GM13976 (cell line): ENCODE measurements at places on chromosomes 1 and 21.
A peak's percentile ranks its signal among the peaks of the same experiment; 100 is the strongest.

GRCh38 chr1:30600258-30600657 lies 123.1 kb downstream of the MATN1 start:
- DNase-seq = no peak

DNA sequence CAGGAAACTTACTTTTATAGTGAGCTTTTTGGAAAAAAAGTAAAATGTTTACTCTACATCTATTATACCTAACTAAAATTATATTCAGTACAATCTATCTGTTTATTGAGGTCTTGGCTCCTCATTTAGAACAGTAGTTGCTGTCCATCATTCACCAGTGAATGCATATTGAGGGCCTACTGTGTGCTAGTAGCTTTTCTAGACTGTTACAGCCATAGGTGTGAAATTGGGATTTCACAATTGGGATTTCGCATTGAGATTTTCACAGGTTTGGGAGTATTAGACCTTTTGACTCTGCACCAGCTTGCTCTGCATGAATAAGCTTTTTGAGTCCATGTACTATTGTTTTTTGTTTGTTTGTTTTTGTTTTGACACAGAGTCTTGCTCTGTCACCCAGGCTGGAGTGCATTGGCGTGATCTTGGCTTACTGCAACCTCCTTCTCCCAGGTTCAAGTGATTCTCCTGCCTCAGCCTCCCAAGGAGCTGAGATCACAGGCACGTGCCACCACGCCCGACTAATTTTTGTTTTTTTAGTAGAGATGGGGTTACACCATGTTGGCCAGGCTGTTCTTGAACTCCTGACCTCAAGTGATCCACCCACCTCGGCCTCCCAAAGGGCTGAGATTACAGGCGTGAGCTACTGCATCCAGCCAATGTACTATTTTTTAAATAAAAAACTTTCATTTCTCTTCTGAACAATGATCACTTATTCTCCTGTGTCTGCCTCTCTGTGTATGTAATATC lies 47.2 kb upstream of the ERRFI1 start:
- DNase-seq = no peak

DNA sequence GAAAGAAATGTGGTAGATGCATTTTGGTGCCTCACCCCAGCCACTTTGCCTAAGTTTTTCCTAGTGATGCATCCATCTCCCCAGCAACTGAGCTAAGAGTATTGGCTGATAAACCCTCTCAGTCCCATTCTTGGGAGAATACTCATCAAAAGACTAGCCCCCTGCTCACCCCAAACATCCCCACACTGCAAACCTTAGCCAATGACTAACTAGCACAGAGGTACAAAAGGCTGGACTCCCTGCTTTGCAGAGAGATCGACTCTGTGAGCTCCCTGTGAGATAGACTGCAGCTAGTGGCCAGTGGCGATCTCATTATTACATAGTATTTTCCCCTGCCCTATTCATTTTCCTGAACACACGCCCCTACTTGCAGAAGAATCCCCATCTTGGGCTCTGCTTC lies 155.3 kb downstream of the HHIPL2 start:
- DNase-seq = no peak

- no peak for DNase-seq
Observed at GRCh38 chr1:61757950-61758349, 15.7 kb downstream of the PATJ start.

- DNase-seq = no peak
Observed at GRCh38 chr1:185448591-185449186, 131.6 kb upstream of the IVNS1ABP start.

DNA sequence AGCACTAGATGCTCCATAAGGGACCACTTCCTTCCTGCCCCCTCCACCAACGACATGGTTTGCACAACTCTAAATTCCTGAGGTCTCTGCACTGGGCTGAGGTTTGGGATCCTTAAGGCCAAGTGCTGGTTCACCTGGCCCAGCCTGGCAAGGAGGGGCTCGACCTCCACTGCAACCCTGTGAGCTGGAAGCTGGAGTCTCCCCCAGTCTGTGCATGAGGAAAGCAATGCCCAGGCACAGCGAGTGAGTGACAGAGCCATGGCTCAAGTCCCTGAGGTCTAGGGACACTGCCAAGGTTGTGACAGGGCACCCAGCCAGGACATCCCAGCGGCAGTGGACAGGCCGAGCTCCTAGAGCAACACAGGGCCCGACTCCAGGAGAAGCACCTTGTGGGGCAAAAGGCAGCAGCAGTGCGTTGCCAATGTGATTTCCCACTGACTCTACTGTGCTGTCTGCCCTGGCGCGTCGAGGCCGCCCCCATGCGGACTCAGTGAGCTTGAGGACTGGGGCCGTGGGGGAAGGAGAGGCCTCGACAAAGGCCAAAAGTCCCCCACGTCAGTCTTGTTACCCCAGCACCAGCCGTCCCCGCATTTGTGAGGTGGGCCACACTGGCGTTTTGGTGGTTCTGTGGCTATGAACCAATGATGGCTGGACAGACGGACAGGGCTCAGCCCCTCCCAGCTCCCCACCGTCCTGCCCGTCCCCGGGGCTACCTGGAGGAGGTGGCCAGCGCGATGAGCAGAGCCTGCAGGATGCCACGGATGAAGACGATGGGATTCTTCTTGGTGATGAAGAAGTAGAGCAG lies 30.0 kb downstream of the PODN start:
- no peak for DNase-seq

DNA sequence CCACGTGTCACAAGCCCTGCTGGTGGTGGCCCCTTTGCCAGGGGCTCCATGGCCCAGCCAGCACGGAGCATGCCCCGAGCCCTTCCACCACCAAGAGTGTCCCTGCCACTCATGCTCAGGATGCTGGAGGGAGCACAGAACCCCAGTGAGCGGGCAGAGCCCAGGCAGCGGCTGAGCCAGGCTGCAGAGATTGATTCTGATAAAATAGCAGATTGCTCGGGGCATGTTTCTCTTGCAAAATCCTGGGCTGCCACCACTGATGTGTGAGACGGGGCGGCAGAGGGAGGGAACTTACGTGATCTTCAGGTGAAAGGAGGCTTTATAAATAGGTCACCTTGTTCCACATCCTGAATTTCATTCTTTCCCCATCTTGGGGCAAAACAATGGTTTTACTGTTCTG lies 53.2 kb downstream of the SPSB1 start:
- DNase-seq = no peak

GRCh38 chr1:119554183-119554582 lies 47.2 kb downstream of the HSD3B1 start:
- no peak for DNase-seq

- no peak for DNase-seq
Observed at GRCh38 chr1:54493608-54494007, 54.4 kb upstream of the ACOT11 start.

GRCh38 chr1:151377150-151377884 lies 4.8 kb upstream of the SELENBP1 start:
- DNase-seq = no peak

DNA sequence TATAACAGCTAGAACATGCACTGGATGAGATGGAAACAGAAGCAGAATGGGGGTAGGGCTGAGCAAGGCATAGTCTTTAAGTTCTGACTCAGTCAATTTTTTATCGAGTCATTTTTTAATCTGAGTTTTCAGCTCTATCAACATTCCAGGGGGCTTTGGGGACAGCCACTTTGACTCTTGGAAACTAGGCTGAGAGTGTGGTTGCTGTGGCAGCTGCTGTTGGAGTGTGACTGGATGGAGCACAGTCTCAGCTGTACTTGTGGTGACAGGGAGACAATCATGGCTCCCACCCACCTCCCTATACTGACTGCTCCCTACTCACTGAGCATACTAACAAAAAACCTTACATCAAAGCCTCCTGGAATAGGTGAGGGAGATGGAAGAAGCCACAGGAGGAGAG lies 25.0 kb downstream of the GJA5 start:
- no peak for DNase-seq

DNA sequence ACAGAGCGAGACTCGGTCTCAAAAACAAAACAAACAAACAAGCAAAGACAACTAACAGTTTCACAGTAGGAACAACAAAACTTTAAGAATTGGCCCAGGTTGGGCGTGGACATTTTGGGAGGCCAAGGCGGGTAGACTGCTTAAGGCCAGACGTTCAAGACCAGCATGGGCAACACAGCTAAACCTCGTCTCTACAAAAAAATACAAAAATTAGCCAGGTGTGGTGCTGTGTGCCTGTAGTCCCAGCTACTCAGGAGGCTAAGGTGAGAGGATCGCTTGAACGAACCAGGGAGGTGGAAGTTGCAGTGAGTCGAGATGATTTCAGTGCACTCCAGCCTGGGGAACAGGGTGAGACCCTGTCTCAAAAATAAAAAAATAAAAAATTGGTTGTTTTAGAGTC lies 13.5 kb downstream of the GTF2B start:
- no peak for DNase-seq

- peak; percentile 80 for DNase-seq
Observed at GRCh38 chr1:39575191-39576015, 1.2 kb downstream of the PABPC4 start.

DNA sequence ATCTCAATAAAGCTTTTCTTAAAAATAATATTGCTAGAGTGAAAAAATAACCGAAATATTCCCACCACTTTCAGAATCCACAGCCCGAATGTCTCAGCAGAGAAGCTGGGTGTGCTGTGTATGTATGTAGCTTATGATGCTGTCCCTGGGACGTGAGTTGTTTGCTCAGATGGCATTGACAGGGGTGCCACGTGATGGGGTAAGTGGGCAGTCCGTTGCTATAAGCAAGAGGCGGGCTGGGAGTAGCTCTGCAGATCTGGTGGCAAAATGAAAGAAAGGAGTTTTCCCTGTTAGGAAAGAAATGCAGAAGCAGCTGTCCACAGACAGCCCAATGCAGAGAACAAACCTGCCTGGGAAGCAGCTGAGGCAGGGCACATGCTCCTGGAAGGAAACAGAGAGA lies 3.8 kb upstream of the FAM20B start:
- no peak for DNase-seq

- DNase-seq = no peak
Observed at GRCh38 chr1:225685476-225686176, 32.7 kb upstream of the ENAH start.

- DNase-seq = no peak
Observed at GRCh38 chr1:241507189-241507863, 12.2 kb downstream of the FH start.

- DNase-seq = no peak
Observed at GRCh38 chr21:17371450-17371849, 141.4 kb upstream of the CXADR start.

DNA sequence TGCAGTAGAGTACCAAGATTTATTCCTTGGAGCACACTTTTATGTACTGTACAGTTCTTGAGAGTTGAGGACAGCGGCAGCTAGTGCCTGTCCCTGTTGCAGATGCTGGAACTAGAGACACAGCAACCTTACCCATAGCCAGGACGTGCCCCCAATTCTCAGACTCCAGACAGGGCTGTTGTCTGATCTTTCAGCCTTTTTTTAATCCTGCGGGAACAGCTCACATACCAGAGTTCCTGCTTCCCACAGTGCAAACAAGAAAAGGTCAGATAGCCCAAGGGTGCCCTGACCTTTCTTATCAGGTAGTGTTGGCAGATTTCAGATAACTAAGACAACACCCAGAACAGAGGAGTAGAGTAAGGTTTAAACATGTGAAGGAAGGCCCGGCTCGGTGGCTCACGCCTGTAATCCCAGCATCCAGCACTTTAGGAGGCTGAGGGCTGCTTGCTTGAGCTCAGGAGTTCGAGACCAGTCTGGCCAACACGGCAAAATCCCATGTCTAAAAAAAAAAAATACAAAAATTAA lies 78.5 kb downstream of the DOP1B start:
- DNase-seq = no peak

GRCh38 chr1:40036574-40036973 lies 4.0 kb upstream of the CAP1 start:
- DNase-seq = no peak

DNA sequence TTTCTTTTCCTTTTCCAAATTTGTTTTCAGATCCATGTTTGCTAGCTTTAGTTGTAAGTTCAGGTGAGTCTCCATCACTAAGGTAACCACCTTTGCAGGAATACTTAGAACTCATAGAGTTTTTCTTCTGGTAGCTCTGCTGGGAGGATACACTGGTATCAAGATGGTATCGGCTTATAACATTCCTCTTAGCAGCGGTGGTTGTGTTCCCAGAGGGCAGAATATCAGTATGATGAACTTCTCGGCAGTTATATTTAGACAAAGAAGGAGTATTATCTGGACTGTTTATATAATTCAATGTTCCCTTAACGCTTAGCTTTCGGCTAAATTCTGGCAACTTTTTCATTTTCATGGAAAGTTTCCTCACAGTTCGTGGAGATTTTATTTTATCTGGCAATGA lies 18.1 kb downstream of the SYDE2 start:
- no peak for DNase-seq

DNA sequence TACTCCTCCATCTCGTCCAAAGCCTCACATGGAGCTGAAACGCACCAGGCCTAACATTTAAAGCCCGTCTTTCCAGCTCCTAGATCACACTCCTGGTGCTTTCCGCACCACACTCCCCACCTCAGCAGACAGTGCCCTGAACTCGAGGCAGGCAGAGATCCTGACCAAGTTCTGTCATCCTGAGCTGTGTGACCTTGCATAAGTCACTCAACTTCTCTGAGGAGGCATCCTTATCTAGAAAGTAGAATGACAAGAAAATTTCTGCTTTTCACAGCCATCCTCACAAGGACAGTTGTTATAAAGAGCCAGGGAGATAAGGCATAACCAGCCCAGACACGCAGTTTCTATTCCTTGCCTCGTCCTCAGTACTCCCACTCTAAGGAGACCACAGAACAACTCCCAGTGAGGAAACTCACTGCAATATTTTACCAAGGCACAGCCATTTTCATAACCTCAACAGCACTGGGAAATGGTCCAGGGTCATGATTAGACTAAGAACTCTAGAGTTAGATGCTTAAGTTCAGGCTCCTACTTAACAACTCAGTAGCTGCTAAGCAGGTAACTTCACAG lies 3.1 kb downstream of the LRP8 start:
- DNase-seq = no peak

DNA sequence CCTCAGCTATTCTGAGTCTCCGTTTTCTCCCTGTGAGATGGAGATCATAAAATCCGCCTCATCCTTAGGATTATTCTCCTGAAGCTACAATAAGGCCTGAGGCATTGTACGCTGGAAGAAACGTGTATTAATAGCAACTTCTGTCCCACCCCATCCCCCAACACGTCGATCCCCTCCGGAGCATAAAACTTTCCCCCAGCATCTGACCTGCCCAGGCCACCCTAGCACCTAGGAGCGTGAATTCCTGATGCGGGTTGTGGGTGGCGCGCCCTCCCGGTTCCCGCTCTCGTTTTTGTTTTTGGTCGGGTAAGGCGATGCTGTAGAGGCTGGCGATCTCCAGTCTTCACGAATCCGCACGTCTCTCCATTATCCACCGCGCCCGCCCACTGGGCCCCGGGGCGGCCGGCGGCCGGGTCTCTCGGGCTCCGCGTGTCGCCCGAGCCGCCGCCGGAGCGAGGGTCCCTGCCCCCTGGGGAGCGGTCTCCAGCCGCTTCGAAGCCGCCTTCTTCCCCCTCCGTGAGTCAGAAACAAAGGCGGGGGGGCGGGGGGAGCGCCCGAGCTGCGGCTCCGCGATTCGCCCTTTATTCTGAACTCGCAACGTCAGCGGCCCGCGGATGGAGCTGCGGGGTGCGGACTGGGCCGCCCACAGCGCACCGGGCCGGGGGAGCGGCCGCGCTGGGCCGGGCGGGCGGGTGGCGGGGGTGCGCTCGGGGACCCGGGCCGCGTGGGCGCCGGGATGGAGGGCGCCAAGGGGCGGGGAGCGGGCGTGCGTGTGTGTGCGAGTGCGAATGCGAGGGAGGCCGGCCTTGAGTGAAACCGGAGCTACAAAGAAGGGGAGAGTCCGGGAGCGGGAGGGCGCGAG lies at the start of gene PLEKHO1:
Gene PLEKHO1, plus strand, starts transcription at position 646 of the 862 bp plus-strand sequence. CDS start 342 bp downstream, outside the sequence.
- peak; percentile 86 for DNase-seq
